Activated CD4-positive, alpha-beta T cell treated with anti-CD3 and anti-CD28 coated beads, Interleukin-2, amount 10 ng/mL, durations not matched to agents 7 days and 5 days (primary cell): ENCODE measurements at places on chromosomes 4 and X. TPM values are rescaled to one million over a fixed set of nuclear protein-coding genes. Genes with fewer than 3 reads are reported as not detected.

GRCh38 chr4:73477176-73477575 is 4.4 kb upstream of the AFM start:
- no peak overlapping the region for H3K4me3 ChIP-seq
- no peaks in the 10 kb centered on the region for H3K4me1 ChIP-seq
- H3K27me3 ChIP-seq: peaks cover 2% of the 10 kb centered on the region
- H3K27ac ChIP-seq: no peak overlapping the region
- H3K36me3 ChIP-seq: no peaks in the 10 kb centered on the region

- no peaks in the 10 kb centered on the region for H3K27me3 ChIP-seq
- no peak overlapping the region for H3K27ac ChIP-seq
- no peak overlapping the region for H3K4me3 ChIP-seq
- no peaks in the 10 kb centered on the region for H3K36me3 ChIP-seq
Observed at GRCh38 chr4:162403932-162404331, 240.1 kb upstream of the FSTL5 start.

DNA sequence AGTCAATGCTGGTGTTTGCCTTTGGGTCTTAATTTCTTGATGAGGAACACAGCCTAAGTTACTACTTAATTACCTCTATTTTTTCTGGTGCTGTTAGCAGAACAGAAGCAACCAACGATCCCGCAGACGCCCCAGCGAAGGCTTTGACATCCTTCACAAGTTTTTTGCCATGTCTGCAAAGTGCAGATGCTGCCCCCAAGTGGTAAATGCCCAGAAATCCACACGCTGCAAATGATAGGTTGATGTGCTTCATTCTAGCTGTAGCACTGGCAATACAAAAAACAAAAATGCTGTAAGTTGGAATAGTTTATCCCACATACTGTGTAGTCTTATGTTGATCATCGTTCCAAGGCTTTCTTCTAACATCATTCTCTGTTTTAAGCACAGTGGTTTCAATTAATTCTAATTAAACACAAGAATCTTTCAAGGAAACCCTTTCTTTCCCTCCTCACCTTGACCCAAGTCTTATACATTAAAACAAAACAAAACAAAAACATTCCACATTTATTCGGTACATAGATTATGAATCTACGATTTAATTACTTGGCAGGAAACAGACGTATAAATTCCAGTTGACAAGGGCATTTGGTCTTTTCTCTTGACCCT is 1.2 kb downstream of the PNPLA4 start:
- peak overlapping the region; percentile 48 for H3K4me3 ChIP-seq
- peak overlapping the region; percentile 76 for H3K27ac ChIP-seq
- no peaks in the 10 kb centered on the region for H3K27me3 ChIP-seq
- H3K4me1 ChIP-seq: peaks cover 21% of the 10 kb centered on the region
- peak; percentile 74 for DNase-seq

- DNase-seq: peak; percentile 31
- peaks cover 31% of the 10 kb centered on the region for H3K27me3 ChIP-seq
- H3K27ac ChIP-seq: no peak within 1 kb of the TSS
- H3K36me3 ChIP-seq: no peaks in the 10 kb centered on the region
- H3K4me1 ChIP-seq: peaks cover 7% of the 10 kb centered on the region
Observed at GRCh38 chr4:114598191-114599121, at the start of gene UGT8. TSS of gene UGT8 (plus strand) at chr4:114598807. CDS start at chr4:114622881, 24,074 bp downstream.

ALAS2 gene
- total RNA-seq: not detected

GRCh38 chr4:52098618-52099017 is 47.5 kb downstream of the SPATA18 start:
- no peaks in the 10 kb centered on the region for H3K4me1 ChIP-seq
- no peak overlapping the region for H3K4me3 ChIP-seq
- peaks cover 4% of the 10 kb centered on the region for H3K27me3 ChIP-seq
- no peaks in the 10 kb centered on the region for H3K36me3 ChIP-seq

- no peaks in the 10 kb centered on the region for H3K4me1 ChIP-seq
- H3K27me3 ChIP-seq: no peaks in the 10 kb centered on the region
- no peak overlapping the region for H3K27ac ChIP-seq
- DNase-seq: no peak
- H3K36me3 ChIP-seq: no peaks in the 10 kb centered on the region
- no peak overlapping the region for H3K4me3 ChIP-seq
Observed at GRCh38 chr4:84032372-84032771, 466.7 kb downstream of the NKX6-1 start.

CYTL1 gene
- total RNA-seq: not detected

GRCh38 chrX:136202889-136203288 is 48.3 kb downstream of the MAP7D3 start:
- no peaks in the 10 kb centered on the region for H3K36me3 ChIP-seq
- DNase-seq: no peak
- H3K27me3 ChIP-seq: no peaks in the 10 kb centered on the region
- H3K4me3 ChIP-seq: no peak overlapping the region
- H3K27ac ChIP-seq: peak overlapping the region; percentile 3

GRCh38 chr4:141898346-141898745 is 262.0 kb downstream of the IL15 start:
- H3K36me3 ChIP-seq: no peaks in the 10 kb centered on the region
- H3K27me3 ChIP-seq: no peaks in the 10 kb centered on the region
- H3K4me1 ChIP-seq: no peaks in the 10 kb centered on the region
- no peak for DNase-seq
- H3K4me3 ChIP-seq: no peak overlapping the region

- H3K27me3 ChIP-seq: no peaks in the 10 kb centered on the region
- no peak overlapping the region for H3K4me3 ChIP-seq
- H3K27ac ChIP-seq: no peak overlapping the region
- no peaks in the 10 kb centered on the region for H3K36me3 ChIP-seq
Observed at GRCh38 chr4:5398056-5398455, 310.3 kb downstream of the EVC2 start.

POU4F2 gene
- not detected for total RNA-seq

DNA sequence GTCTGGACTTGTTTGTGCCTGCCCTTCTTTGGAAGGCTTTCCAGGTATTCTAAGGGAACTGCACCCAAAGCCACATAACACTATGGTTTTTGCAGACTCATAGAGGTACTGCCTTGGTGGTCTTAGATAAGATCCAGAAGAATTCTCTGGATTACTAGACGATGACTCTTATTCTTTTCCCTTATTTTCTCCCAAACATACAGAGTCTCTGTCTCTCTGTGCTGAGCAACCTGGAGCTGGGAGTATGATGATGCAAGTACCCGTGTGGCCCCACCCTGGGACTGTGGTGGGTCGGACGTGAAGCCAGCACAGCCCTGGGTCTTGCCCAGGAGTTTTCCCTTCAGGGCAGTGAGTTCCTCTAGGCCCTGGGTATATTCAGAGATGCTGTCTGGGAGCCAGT is 1342.4 kb upstream of the TENM3 start:
- no peaks in the 10 kb centered on the region for H3K4me1 ChIP-seq
- H3K27ac ChIP-seq: no peak overlapping the region
- H3K36me3 ChIP-seq: no peaks in the 10 kb centered on the region
- no peak for DNase-seq

GRCh38 chrX:150365990-150366911 is 3.1 kb downstream of the MAMLD1 start:
- peak overlapping the region; percentile 74 for H3K4me3 ChIP-seq
- H3K27ac ChIP-seq: peak overlapping the region; percentile 62
- no peak for DNase-seq
- no peaks in the 10 kb centered on the region for H3K36me3 ChIP-seq
- peaks cover 18% of the 10 kb centered on the region for H3K27me3 ChIP-seq
- H3K4me1 ChIP-seq: peaks cover 26% of the 10 kb centered on the region

DNA sequence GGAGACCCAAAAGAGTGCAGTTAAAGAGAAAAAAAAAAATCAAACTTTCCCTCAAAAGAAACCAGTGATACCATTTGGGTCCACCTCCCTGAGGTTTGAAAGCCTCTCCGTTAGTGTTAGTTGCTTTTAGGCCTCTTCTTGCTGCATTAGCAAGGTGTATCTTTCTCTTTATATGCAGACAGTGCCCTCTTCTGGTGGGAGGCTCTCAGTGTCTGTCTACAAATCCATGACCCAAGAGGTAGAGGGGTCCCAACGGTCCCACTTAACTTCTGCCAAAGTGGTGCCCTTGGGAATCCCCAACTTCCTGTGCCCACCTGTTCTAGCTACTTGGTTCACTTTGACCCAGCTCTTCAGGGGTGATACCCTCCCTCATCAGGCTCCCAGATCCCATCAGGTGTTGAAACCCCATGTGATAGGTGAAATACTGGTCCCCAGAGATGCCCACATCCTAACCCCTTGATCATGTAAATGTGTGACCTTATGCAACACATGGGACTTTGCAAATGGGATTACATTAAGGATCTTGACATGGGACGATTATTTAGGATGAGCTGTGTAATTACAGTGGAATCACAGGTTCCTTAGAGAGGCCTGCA is 63.7 kb upstream of the CD99 start:
- peaks cover 52% of the 10 kb centered on the region for H3K4me1 ChIP-seq
- DNase-seq: peak; percentile 65
- H3K27ac ChIP-seq: no peak overlapping the region
- H3K4me3 ChIP-seq: no peak overlapping the region
- no peaks in the 10 kb centered on the region for H3K27me3 ChIP-seq

DNA sequence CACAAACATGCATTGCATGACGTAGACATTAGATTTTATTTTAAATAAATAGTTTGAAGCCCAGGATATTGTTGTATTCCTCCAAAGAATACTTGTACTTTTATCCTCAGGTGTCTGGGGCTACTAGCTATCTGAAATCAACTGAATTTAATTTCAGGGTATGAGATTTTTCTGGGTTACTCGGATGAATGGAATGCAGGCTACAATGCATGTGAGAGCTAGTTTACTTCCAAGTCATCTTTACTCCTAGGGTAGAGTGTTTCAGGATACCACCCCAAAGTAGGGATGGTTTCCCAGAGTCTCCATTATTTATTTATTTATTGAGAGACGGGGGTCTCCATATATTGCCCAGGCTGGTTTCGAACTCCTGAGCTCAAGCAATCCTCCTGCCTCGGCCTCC is 66.4 kb downstream of the HPRT1 start:
- no peak overlapping the region for H3K4me3 ChIP-seq
- no peaks in the 10 kb centered on the region for H3K27me3 ChIP-seq
- no peak overlapping the region for H3K27ac ChIP-seq
- DNase-seq: no peak

GRCh38 chr4:47510506-47511143 is 25.6 kb downstream of the ATP10D start:
- no peaks in the 10 kb centered on the region for H3K27me3 ChIP-seq
- no peak overlapping the region for H3K4me3 ChIP-seq
- DNase-seq: no peak
- H3K4me1 ChIP-seq: no peaks in the 10 kb centered on the region
- H3K36me3 ChIP-seq: no peaks in the 10 kb centered on the region
